ENCODE measurements at places on chromosomes 1 and 21. TPM values are rescaled to one million over a fixed set of nuclear protein-coding genes. Genes with fewer than 3 reads are reported as not detected.

ETV3L gene
- total RNA-seq: not detected

ACTA1 gene
- not detected for total RNA-seq

TCEA3 gene
- total RNA-seq: 19.2 TPM

RWDD3 gene
- total RNA-seq: 12.7 TPM

TSEN15 gene
- 27.7 TPM for total RNA-seq

DNAJC11 gene
- total RNA-seq: 23.4 TPM

SPRR2A gene
- total RNA-seq: not detected

FCRLB gene
- not detected for total RNA-seq

HSD3B2 gene
- total RNA-seq: not detected

NHLH2 gene
- not detected for total RNA-seq

DCST1 gene
- total RNA-seq: not detected

CD34 gene
- total RNA-seq: 0.16 TPM

CELSR2 gene
- total RNA-seq: 0.39 TPM

LAMC2 gene
- not detected for total RNA-seq

SAMSN1 gene
- 74.5 TPM for total RNA-seq

KLHL21 gene
- total RNA-seq: 22.9 TPM

MX2 gene
- 79.4 TPM for total RNA-seq

SYNC gene
- total RNA-seq: not detected

MSH4 gene
- 0.25 TPM for total RNA-seq

OSCP1 gene
- 4.8 TPM for total RNA-seq

UTP11 gene
- total RNA-seq: 55.7 TPM

VCAM1 gene
- not detected for total RNA-seq

DNAI4 gene
- total RNA-seq: 3.0 TPM

PALMD gene
- not detected for total RNA-seq

DNAJC6 gene
- 0.91 TPM for total RNA-seq

RNF115 gene
- 12.6 TPM for total RNA-seq

UBXN10 gene
- 1.3 TPM for total RNA-seq

LINGO4 gene
- total RNA-seq: not detected

RGS13 gene
- total RNA-seq: not detected

BRDT gene
- total RNA-seq: not detected

ICOSLG gene
- 4.1 TPM for total RNA-seq

ABL2 gene
- total RNA-seq: 9.2 TPM

STIL gene
- 34.7 TPM for total RNA-seq

VWA1 gene
- 6.9 TPM for total RNA-seq

Data from activated naive CD4-positive, alpha-beta T cell treated with anti-CD3 and anti-CD28 coated beads, Interleukin-2, amount 50 U/mL, for 72 hours (primary cell).